MG63 (cell line): ENCODE measurements at places on chromosomes 13 and 19.

DNA sequence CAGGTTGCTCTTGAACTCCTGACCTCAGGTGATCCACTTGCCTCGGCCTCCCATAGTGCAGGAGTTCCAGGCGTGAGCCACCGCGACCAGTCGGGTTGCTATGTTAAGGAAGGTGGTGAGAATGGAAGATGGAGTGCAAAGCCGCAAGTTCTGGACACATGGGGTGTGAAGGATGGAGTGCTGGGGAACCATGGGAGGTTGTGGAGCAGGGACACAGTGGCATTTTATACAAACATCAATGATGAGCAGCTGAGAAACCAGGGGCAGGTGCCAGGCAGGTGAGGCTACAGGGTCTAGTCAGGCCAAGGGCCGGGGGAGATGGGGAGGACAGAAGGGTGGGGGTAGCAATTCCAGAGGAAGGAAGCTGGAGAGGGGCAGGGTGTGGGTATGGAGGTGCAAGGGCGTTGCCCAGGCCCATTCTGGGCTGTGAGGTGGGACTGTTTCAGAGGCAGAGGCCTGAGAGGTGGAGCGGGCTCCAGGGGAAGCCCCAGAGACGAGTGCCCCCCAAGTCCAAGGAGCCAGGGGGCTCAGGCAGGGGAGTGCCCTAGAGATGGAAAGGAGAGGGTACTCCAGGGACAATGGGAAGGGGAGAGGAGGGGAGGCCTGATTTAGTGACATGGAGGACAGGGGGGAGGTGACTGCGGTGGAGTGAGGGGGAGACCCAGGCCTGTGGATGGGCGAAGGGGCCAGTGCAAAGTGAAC lies 1.9 kb upstream of the RAX2 start:
- DNase-seq: no peak

GRCh38 chr13:24652359-24652758 lies 27.8 kb upstream of the ATP12A start:
- no peak for DNase-seq

DNA sequence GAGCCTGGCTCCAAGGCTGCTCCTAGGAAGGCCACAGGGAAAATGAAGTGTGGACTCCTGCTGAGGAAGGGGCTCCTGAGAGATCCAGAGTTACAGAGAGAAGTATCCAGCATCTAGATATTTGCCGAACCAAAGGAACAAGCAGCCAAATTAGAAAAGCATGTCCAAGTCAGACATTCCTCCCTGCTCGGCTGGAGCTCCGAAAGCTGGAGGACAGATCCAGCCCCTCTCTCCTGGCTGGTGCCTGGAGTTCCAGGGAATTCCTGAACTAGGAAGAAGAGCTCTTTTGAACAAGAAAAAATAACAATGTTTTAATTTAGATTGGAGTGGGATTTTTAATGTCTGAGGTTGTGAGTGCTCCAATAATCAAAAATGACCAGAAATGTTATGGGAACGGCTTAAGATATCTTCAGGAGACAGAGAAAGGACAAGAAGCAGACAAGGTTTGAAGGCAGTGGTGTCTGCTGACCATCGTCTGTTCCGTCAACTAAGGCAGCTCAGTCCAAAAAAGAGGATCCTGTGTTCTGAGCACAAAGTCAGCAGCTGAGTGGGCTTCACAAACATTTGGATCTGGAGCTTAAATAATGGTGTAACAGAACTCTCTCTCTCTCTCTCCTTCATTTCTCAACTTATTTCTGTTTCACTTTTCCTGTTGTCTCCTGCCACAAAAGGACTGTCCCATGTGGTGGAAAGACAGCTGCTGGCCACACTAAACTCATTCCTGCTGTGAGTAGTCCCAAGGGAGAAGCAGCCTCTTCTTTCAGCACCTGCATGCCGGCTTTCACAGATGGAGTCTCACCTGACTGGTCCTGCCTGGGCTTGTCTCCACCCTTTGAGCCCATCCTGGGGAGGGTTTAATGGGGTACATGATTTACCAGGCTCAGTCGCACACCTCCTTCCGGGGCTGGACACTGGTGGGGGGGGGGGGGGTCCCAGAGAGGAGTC lies 31.5 kb upstream of the IRS2 start:
- DNase-seq: no peak

- DNase-seq: no peak
Measured at GRCh38 chr19:7083076-7083956, 13.8 kb downstream of the ZNF557 start.

- DNase-seq: peak; percentile 48
Measured at GRCh38 chr19:3243819-3244700, 19.6 kb downstream of the CELF5 start.

GRCh38 chr19:18857223-18857622 lies 25.5 kb downstream of the UPF1 start:
- no peak for DNase-seq

DNA sequence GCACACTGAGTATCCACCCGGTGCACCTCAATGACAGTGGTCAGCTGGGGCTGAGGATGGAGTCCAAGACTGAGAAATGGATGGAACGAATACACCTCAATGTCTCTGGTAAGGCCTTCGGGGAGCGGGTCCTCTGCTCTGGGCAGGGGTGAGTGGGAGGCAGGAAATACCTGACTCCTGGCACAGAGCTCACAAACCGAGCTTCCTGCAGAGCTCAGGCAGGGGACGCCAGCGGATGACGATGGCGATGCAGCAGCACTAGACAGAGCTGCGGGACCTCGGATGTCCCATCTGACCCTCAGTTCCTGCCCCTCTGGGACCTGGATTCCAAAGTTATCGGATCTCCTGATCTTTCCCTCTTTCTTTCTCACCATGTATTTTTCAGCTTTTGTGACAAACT lies 3.8 kb downstream of the CD22 start:
- no peak for DNase-seq

DNA sequence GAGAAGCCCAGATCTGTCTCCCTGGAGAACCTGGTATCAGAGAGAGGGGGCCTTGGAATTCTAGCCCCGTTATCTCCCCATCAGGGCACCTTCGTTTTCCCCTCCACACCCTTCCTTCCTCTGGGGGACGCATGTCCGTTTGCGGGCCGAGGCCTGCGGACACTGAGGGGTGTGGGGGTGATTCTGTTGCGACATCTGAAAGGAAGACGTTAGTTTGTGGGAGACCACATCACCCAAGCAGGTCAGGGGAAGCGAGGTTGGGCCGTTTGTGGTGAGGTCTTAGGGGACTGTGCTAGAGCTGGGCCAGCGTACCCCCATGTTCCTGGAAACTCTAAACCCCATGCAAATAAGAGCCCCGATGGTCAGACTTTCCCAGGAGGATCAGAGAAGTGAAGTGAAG lies 3.7 kb upstream of the HSH2D start:
- no peak for DNase-seq

DNA sequence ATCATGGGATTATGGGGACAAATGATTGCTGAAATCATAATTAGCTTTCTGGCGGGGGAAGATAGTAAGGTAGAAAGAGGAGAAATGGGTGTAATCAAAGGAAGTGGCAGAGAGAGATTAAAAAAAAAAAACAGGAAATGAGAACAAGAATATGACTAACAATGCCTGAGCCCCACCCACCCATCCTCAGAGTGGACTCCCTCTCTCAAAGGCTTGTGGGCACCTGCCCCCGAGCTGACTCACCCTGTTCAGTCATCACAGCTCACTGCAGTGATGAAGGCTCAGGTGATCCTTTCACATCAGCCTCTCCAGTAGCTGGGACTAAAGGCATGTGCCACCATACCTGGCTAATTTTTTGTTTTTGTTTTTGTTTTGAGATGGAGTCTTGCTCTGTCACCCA lies 26.4 kb upstream of the TPT1 start:
- peak; percentile 92 for DNase-seq

GRCh38 chr13:86737334-86737932 lies 933.7 kb upstream of the SLITRK5 start:
- DNase-seq: no peak

DNA sequence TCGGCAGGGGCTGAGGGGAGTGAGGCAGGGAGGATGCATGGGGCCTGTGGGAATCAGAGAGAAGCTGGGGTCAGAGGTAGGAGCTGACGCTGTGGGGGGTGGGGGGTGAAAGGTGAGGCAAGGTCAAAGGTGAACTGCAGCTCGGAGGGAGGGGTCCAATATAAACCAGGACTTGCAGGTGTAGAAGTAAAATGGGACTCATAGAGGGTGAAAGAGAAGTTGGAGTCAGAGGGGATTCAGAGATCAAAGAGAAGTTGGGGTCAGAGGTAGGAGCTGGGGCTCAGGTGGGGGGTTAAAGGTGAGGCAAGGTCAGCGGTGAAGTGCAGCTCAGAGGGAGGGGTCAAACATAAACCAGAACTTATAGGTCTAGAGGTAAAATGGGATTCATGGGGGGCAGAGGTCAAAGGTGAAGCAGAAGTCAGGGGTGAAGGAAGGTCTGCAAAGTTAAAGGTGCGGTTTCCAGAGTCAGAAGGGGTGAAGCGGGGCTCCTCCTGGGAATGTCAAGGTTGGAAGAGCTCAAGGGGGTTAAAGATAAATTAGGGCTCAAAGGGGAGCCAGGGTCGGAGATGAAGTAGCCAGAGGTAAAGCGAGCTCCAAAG lies 7.6 kb downstream of the TUBB4A start:
- no peak for DNase-seq

DNA sequence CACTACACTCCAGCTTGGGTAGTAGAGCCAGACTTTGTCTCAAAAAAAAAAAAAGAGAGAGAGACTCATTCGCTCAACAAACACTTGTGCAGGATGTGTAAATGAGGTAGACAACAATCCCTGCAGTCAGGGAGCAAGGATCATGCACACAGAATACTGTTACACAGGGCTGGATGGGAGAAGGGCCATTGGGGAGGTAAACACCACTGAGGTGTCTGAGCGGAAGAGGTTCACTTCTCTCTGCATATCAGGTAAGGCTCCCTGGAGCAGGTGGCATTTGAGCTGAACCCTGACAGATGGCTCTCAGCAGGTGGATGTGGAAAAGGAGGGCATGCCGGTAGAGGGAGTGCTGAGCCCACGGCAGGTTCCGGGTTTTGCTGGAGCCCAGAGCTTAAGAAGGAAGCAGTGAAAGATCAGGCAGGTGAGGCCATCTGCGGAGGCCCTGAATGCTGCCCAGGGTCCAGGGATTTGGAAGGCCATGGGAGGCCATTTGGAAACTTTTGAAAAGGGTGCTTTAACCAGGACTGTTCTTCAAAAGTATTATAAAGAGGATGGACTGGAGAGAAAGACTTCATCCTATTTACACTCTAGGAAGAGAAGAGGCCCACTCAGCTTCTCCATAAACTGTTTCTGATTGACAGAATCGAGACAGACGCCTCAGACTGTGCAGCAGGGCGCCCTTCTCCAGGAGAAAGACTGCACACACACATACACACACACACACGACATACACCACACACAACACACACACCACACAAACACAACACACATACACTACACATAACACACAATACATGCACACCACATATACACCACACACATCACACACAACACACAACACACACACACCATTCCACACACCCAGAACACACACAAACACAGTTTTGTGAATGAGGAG lies 199.4 kb downstream of the USP12 start:
- DNase-seq: no peak

GRCh38 chr19:49421039-49421877 lies 2.0 kb downstream of the PTH2 start:
- DNase-seq: peak; percentile 76

- DNase-seq: no peak
Measured at GRCh38 chr19:18434411-18435175, 3.3 kb downstream of the ISYNA1 start.

GRCh38 chr19:45211751-45212381 lies 33.3 kb downstream of the BLOC1S3 start:
- DNase-seq: no peak

GRCh38 chr13:94309576-94309975 lies 169.9 kb downstream of the DCT start:
- DNase-seq: no peak

DNA sequence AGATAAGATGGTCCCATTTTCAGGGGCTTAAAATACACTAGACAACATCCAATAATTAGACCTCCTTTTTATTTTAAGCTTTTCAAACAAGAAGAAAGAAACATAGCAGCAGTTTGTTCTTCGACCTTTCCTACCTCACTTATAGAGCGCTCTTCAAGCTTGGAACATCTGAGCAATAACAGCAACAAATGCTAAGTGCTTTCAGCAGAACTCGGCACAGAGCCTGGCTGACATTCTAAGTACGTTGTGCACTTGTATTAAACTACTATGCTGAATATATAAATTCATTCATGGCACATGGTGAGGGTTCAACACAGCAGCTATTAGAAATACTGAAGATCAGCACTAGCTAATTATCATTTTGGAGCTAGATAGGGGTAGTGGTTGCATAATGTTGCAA lies 256.1 kb upstream of the MAB21L1 start:
- DNase-seq: no peak

- DNase-seq: no peak
Measured at GRCh38 chr19:52670046-52670445, 31.9 kb upstream of the ZNF83 start.

DNA sequence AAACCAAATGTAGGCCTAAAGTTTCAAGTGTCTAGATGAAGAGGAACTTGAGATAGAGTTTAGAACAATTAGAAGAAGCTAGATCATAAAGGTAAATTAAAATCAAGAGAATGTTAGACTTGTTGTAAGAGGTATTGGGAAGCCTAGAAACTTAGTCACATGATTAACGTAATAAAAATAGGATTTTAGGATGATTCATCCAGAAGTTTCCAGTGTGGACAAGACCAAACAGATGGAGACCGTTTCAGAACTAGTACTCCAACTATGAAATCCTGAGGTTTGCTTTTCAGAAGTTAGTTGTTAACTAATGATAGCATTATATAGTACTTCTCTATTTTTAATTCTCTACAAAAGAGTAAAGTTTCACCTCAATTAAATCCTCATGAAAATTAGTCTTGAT lies 104.9 kb downstream of the MZT1 start:
- no peak for DNase-seq

DNA sequence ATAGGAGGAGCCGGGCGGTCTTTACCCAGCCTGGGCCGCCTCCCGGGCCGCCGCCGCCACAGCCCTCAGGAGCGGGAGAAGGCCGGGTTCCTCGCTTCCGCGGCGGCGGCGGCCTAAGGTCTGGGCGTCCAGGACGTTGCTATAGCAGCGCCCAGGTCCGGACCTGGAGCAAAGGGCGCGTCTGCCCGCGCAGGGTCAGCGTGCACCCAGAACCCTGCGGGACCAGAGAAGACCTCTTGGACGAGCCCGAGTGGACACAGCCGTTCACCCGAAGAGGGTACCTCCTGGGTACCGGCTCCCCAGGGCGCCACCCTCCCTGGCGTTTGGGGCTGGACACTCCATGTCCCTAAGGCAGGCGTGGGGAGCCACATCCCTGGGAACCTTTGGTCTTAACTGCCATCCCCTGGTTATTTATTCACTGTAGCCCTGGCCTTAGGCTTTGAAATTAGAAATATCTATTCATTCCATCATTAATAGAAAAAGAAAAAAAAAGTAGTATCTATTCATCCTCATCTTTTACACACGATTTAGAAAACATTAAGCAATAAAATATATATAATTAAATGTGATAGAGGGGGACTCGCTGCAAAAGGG lies 2.4 kb downstream of the DZIP1 start:
- peak; percentile 29 for DNase-seq

GRCh38 chr13:38395497-38395788 lies 45.8 kb downstream of the UFM1 start:
- no peak for DNase-seq

- DNase-seq: no peak
Measured at GRCh38 chr19:21705393-21705792, 62.0 kb downstream of the ZNF100 start.

- DNase-seq: no peak
Measured at GRCh38 chr19:33290956-33291622, 11.2 kb downstream of the CEBPA start.

GRCh38 chr19:15576526-15577156 lies 38.4 kb upstream of the CYP4F8 start:
- DNase-seq: no peak
